ENCODE measurements at places on chromosomes 6 and 20. TPM values are rescaled to one million over a fixed set of nuclear protein-coding genes. Genes with fewer than 3 reads are reported as not detected.

KIF25 gene
- total RNA-seq: not detected

LHFPL5 gene
- 0.26 TPM for total RNA-seq

SPO11 gene
- not detected for total RNA-seq

ENPP1 gene
- total RNA-seq: 0.74 TPM

MOXD1 gene
- not detected for total RNA-seq

SLC25A27 gene
- not detected for total RNA-seq

RFX6 gene
- not detected for total RNA-seq

EPB41L1 gene
- total RNA-seq: 1.0 TPM

OTOR gene
- not detected for total RNA-seq

ANGPT4 gene
- 0.06 TPM for total RNA-seq

- no peak for ATAC-seq
These were observed 54.9 kb downstream of the PRR18 start for GRCh38 chr6:166253281-166253681.

DNA sequence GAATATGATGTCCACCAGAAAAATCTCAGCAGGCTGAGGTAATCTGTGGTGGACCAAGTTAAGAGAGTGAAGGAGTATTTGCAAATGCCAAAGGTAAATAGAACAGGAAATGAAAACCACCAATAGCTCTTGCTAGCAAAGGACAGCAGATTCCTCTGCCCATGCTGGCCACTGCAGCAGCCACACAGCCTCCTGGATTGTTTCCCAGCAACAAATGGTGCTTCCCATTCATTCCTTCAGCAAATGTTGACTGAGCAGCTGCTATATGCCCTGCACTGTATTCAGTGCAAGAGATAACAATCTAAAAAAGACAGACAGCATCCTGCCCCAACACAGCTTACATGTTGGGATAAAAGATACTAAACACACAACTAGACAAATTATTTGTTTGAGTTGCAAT is 11.0 kb downstream of the ROS1 start:
- ATAC-seq: no peak

DNA sequence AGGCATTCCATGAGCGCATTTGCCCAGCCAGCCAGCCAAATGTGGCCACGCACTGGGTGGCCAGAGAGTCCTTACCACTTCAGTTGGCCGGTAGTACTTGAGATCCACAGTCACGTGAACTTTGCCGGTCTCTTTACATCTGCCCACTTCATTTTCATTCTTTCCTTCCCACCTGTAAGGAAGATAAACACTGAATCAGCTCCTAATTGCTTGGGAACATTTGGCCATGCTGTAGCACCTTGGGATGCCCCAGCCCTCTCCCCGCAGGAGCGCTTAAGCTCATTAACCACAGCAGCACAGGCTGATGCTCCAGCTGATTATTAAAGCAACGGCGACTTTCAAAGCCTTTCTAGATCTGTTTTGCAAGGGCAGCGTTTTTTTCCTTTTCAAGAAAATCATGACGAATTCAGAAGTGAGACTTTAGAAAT is 116.6 kb downstream of the FOXC1 start:
- no peak for ATAC-seq

GRCh38 chr6:104591573-104592334 is 268.0 kb downstream of the HACE1 start:
- no peak for ATAC-seq

- peak; percentile 66 for ATAC-seq
These were observed 21.7 kb downstream of the MAP1LC3A start for GRCh38 chr20:34579979-34580940.

DNA sequence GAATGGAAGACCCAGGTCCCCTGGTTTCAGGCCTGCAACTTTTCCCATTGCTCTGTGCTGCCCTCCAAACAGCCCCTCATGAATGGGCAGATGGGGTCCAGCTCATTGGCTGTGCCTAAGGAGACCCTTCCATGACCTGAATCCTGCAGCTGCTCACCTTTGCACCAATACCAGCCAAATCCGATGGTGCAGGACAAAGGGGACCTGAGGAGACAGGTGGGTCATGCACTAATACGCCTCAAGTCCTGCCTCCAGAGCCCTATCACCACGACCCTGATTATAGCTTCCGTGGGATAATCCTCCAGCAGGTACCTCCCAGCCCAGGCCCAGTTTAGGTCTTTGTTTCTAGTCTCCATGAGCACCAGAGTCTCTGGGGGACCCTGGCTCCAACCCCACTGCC is 16.8 kb downstream of the TREM1 start:
- ATAC-seq: no peak

DNA sequence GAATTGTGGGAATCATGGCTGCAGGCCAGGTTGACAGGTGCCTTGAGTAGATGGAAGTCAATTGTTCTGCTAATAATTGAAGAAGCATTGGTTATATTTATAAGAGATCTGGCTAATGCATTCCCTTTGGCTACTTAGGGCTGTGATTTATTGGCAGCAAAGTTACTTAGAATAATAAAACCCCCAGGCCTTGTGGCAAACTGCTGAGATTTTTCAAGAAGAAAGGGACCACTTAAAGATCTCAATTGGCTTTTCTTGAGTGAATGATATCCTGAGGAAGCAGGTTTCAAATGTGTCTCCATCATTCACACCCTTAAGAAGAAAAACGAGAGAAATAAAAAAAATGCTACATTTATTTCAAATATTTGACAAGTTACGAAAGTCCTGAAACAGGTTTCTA is 27.4 kb downstream of the DDO start:
- no peak for ATAC-seq

- no peak for ATAC-seq
These were observed 111.9 kb downstream of the FRK start for GRCh38 chr6:115948751-115949150.

- peak; percentile 46 for ATAC-seq
These were observed 18.5 kb upstream of the C6orf141 start for GRCh38 chr6:49531774-49532569.

Data from activated T-helper 17 cell treated with anti-CD3 and anti-CD28 coated beads, Interleukin-2, amount 50 U/mL, for 72 hours (primary cell).